ENCODE measurements at places on chromosomes 11 and 22. TPM values are rescaled to one million over a fixed set of nuclear protein-coding genes. Genes with fewer than 3 reads are reported as not detected.

DNA sequence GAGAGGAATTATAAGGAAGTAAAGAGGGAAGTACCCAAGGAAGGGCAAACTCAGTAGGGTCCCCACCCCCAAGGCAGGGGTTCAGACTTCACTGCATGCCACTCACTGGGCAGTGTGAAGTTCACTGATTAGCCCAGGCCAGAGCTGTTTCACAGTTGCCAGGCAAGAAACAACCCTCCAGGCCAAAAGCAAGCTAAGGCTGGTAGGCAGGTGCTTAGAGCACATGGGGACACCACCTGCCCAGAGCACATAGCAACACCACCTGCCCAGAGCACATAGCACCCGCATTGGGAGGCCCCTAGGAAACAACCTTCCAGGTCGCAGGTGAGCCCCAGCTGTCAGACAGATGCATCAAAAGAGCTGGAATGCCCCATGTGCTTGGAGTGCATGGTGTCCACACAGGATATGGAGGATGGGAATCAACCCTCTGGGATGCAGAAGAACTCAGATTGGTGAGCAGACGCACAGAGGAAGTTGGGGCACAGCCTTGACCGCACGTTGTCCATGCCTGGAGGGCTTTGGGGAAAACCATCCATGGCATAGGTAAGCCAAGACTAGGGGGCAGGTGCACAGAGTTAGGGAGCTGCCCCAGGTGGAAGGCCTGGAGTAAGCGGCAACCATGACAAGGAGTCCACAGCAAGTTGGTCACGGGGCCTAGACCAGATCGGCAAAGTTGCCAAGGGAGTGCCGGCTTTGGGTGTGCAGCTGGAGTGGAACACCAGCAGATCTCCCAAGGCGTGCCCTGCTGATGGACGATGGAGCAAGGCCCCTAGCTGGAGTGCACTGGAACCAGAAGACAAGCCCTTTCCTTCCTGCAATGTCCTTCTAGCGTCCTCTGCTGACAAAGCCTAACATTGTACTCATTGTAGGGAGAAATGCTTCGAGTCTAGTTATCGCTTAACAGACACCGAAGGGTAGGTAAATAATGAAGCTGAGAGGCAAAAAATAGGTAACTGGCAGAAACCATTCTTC is 7.8 kb upstream of the TMEM216 start:
- H3K4me3 ChIP-seq, result no peak overlapping the region
- no peak overlapping the region for H3K27ac ChIP-seq
- no peaks in the 10 kb centered on the region for H3K36me3 ChIP-seq
- no peaks in the 10 kb centered on the region for H3K4me1 ChIP-seq

DNA sequence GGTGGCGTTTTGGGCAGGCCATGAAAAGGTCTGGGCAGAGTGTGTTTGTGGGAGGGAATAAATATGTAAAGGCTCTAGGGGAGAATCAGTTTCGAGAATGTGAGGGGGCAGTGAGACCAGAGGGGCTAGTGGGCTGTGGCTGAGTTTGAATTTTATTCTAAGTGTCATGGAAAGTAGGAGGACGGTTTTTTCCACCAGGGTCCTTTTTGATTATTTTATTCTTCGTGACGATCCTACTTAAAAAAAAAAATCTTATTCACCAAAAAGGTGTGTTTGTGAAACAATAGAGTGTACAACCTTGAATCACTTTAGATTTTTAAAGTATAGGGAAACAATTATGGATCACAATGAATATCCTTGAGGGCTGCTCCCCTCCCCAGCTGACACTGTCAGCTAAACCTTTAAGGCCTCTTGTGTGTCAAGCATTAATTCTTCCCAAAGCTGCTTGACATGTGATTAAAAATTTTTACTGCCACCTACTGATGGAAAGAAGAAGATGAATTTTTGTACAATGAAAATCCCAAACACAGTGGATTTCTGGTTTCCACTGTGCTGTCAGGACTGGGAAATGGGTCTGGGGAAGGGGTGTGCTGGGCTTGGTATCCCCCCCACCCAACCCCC is 107.5 kb upstream of the OR4B1 start:
- H3K36me3 ChIP-seq, result no peaks in the 10 kb centered on the region
- peak overlapping the region; percentile 70 for H3K27ac ChIP-seq
- H3K4me3 ChIP-seq, result no peak overlapping the region
- H3K4me1 ChIP-seq, result peaks cover 2% of the 10 kb centered on the region

GRCh38 chr11:110177086-110177456 is 83.9 kb downstream of the ZC3H12C start:
- H3K27ac ChIP-seq, result no peak overlapping the region
- H3K4me3 ChIP-seq, result no peak overlapping the region
- no peaks in the 10 kb centered on the region for H3K36me3 ChIP-seq
- no peaks in the 10 kb centered on the region for H3K4me1 ChIP-seq
- DNase-seq, result no peak

Gene TECTA
- 1.2 TPM for total RNA-seq

DNA sequence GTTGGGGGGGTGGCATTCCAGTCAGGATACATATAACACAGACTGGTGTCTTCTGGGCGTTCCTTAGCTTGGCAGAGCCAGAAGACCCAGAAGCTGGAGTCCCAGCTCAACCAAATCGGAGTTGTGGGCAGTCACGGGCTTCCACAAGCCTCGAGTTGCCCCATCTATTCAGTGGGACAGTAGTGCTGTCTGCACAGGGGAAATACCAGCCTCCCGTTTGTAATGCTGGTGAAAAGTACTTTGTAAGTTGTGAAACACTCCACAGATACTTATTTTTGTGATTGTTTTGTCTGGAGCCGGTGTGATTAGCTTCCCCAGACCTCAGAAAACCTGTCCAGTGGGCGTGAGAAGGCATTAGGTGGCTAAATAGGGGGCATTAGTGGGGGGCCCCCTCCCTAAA is 13.6 kb downstream of the DGKZ start:
- no peaks in the 10 kb centered on the region for H3K27me3 ChIP-seq
- H3K4me1 ChIP-seq, result peaks cover 24% of the 10 kb centered on the region
- no peak overlapping the region for H3K4me3 ChIP-seq
- DNase-seq, result no peak
- H3K27ac ChIP-seq, result peak overlapping the region; percentile 71

Gene MS4A4E
- total RNA-seq, result 9.4 TPM

DNA sequence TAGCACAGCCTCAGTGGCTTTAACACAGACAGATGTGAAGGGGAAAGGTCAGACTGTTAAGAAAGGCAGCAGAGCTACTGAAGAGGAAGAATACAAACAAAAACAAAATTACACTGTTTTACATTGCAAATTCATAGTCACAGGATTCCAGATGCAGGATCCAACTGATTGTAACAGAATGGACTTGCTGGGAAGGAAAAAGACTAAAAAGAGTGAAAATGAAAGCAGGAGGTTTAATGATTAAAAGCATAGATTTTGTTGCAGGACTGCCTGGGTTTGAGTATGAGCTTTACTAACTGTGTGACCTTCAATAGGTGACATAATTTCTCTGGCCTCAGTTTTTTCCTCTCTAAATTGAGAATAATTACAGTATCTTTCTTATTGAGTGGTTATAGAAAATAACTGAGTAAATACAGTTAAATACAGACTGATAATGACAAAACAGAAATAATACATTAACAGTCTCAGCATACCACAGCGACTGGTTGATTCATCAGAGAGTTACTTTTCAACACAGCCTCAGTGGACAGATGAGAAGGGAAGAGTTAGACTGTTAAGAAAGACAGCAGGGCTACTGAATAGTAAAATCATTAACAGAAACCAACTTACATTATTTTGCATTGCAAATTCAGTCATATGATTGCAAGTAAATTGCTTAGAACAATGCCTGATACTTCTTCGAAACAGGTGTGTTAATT is 704.2 kb upstream of the TENM4 start:
- H3K4me1 ChIP-seq, result no peaks in the 10 kb centered on the region
- no peak overlapping the region for H3K4me3 ChIP-seq
- no peak for DNase-seq
- H3K27ac ChIP-seq, result peak overlapping the region; percentile 21

- no peak overlapping the region for H3K27ac ChIP-seq
- peaks cover 3% of the 10 kb centered on the region for H3K27me3 ChIP-seq
- no peak overlapping the region for H3K4me3 ChIP-seq
- H3K4me1 ChIP-seq, result no peaks in the 10 kb centered on the region
- H3K36me3 ChIP-seq, result no peaks in the 10 kb centered on the region
These were observed 698 bp downstream of the C1QTNF4 start for GRCh38 chr11:47593492-47593933.

DNA sequence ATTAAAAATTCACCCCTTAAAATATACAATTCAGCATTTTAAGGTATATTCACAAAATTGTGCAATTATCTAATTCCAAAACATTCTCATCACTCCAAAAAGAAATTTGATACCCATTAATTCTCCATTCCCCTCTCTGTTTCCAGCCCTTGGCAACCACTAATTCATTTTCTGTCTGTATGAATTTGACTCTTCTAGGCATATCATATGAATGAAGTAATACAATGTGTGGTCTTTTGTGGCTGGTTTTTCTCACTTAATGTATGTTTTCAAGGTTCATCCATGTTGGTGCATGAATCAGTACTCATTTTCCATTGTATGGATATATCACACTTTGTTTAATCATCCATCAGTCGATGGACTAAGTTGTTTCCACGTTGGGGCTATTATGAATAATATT is 29.0 kb upstream of the ACCSL start:
- H3K4me1 ChIP-seq, result peaks cover 3% of the 10 kb centered on the region
- no peak overlapping the region for H3K4me3 ChIP-seq
- no peaks in the 10 kb centered on the region for H3K27me3 ChIP-seq
- H3K36me3 ChIP-seq, result no peaks in the 10 kb centered on the region

Gene MACROD1
- 27.8 TPM for total RNA-seq

- no peak for DNase-seq
- H3K27me3 ChIP-seq, result no peaks in the 10 kb centered on the region
- H3K4me1 ChIP-seq, result no peaks in the 10 kb centered on the region
- no peaks in the 10 kb centered on the region for H3K36me3 ChIP-seq
- H3K4me3 ChIP-seq, result no peak overlapping the region
- no peak overlapping the region for H3K27ac ChIP-seq
These were observed 489.4 kb downstream of the KCNA4 start for GRCh38 chr11:29527391-29527936.

DNA sequence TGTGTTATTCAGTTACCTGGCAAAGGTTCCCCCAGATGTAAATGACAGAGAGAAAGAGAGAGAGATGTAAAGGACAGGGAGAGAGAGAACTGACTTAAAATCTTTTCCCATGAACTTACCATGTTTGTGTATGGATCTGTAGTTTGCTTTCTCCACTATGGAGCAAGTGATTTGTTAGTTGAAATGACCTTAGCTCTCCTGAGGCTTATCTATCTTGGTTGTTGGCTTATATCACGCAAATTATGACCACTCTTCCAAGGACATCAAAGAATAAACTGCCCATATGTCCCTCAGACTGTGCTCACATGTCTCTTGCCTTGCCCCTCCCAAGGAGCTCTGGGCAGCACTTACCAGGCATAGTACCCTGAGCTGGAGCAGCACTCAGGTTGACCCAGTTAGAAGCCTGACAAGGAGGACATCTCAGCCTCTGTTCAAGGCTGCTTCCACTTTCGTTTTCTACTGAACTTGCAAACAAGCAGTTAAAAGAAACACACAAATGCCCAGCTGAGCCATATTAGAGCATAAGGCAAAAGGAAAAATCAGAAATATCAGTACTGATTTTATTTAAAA is 95.3 kb upstream of the RCN1 start:
- no peaks in the 10 kb centered on the region for H3K27me3 ChIP-seq
- no peaks in the 10 kb centered on the region for H3K36me3 ChIP-seq
- no peaks in the 10 kb centered on the region for H3K4me1 ChIP-seq
- DNase-seq, result no peak
- no peak overlapping the region for H3K27ac ChIP-seq

DNA sequence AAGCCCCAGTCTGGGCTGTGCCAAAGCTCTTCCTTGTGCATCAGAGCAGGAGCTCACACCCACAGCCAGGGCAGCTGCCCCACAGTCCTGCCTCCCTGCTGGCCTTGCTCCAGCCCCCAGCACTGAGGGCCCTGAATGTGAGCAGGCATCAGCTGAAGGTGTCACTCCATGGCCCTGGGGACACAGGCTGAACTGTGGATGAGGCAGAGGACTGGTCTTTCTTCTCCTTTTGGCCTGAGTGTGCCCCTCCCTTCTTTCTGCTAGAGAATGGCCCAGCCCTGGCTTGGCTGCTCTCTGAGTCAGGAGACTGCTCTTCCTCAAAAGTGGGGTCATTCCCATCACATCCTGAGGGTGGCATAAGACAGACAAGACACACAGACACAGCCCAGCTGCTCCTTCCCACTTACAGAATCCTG is 16.2 kb downstream of the OTOG start:
- H3K27ac ChIP-seq, result no peak overlapping the region
- DNase-seq, result peak; percentile 67
- H3K4me1 ChIP-seq, result no peaks in the 10 kb centered on the region
- no peak overlapping the region for H3K4me3 ChIP-seq

Gene PAMR1
- total RNA-seq, result 2.2 TPM

Gene PDE3B
- 7.4 TPM for total RNA-seq

Gene MMP13
- total RNA-seq, result not detected

- H3K4me3 ChIP-seq, result no peak overlapping the region
- no peak overlapping the region for H3K27ac ChIP-seq
- DNase-seq, result no peak
- no peaks in the 10 kb centered on the region for H3K27me3 ChIP-seq
These were observed 768.8 kb downstream of the NTM start for GRCh38 chr11:132139181-132139580.

GRCh38 chr11:24496736-24497725 is at the start of gene LUZP2:
LUZP2 (plus strand) TSS chr11:24497053.
- H3K4me1 ChIP-seq, result no peaks in the 10 kb centered on the region
- no peak within 1 kb of the TSS for H3K27ac ChIP-seq
- DNase-seq, result peak; percentile 84
- peaks cover 7% of the 10 kb centered on the region for H3K27me3 ChIP-seq
- no peaks in the 10 kb centered on the region for H3K36me3 ChIP-seq
- H3K4me3 ChIP-seq, result peak within 1 kb of the TSS; percentile 67

DNA sequence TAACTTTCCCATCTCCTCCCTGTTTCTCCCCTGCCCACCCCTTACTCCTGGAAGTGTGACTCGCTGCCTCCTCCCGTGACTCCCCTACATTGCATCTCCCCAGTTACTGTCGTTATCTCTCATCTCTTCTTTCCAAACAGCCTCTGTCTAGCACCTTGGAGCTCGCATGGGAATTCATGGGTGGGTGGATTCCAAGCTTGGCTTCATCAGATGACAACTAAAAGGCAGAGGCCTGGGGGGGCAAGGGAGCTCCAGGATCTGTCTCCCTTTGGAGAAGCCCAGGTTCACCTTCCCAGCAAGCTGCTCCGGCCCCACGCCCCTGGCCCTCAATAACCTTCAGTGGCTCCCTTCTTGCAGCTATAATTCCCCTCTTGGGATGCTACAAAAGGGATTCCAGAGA is 6.9 kb upstream of the CCND1 start:
- no peak overlapping the region for H3K4me3 ChIP-seq
- no peaks in the 10 kb centered on the region for H3K36me3 ChIP-seq
- no peaks in the 10 kb centered on the region for H3K27me3 ChIP-seq
- no peaks in the 10 kb centered on the region for H3K4me1 ChIP-seq

Gene RHOD
- total RNA-seq, result 20.9 TPM

- no peak for DNase-seq
- H3K27ac ChIP-seq, result no peak overlapping the region
- H3K4me3 ChIP-seq, result no peak overlapping the region
- H3K4me1 ChIP-seq, result peaks cover 5% of the 10 kb centered on the region
- no peaks in the 10 kb centered on the region for H3K27me3 ChIP-seq
These were observed 32.8 kb upstream of the SCUBE1 start for GRCh38 chr22:43375951-43376455.

Gene NUP50
- 64.2 TPM for total RNA-seq

- no peaks in the 10 kb centered on the region for H3K27me3 ChIP-seq
- peak; percentile 78 for DNase-seq
- no peak overlapping the region for H3K4me3 ChIP-seq
- H3K36me3 ChIP-seq, result no peaks in the 10 kb centered on the region
- H3K4me1 ChIP-seq, result peaks cover 8% of the 10 kb centered on the region
These were observed 15.8 kb downstream of the TMEM258 start for GRCh38 chr11:61776561-61777075.

Gene SPDYC
- total RNA-seq, result not detected
